ENCODE measurements at places on chromosomes 2 and 18.

DNA sequence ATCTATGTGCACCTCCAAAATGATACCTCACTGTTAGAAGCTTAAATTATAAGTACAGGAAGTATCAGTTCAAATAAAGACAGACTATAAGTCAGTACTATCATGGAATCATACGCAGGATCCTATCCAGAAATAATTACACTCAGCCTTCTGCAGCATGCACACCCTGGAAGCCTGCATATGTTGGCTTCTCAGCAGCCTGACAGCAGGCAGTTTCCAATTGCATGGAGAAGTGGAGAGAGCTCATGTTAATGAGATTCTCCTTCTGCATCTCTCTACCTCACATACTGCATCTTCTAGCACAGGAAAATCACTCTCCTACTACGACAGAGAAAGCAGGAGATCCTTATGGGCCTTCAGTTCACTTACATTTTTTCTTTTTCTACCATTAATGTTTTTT is 20.5 kb downstream of the NR4A2 start:
- no peak for DNase-seq

- DNase-seq = no peak
These were observed 209.7 kb upstream of the SIX2 start for GRCh38 chr2:45218931-45219339.

DNA sequence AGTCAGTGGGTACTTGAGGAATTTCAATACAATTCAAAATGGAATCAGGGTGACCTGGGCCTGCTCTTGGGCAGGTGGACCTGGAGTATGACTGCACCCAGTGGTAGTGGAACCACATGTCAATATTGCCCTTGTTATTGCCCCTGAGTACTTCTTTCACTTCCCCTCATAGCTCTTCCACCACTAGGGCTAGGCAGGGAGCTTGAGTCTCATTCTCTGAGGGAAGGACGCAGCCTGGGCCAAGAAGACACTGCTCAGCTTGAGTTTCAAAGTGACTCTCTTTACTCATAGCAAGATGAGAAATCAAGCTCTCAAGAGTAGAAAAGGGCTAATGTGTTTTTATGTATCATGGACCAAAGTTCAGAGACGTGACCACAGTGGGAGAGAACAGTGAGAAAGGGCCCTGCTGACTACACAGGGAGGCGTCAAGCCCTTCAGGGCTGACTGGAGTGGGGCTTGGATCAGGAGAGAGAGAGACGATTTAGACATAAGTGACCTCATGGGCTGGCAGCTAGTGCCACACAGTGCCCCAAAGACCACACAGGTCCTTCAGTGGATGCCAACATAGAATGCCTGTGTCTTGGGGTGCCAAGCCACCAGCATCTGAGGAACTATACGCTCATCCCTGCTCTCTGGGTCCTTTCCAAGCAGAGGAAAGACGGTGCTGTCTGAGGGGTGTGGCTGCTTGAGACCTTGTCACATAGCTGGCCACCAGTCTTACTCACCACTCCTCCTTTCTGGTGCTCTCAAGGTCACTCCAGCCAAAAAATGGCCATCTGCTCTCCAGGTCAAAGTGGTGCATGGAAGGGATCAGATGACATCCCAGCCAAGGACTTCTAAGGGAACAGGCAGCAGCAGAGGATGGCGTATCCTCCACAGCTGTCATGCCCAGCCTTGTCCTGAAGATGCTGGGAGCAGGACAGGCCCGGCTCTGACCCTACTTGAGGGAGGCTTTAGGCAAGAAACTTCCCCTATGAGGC is 13.0 kb downstream of the PTMA start:
- no peak for DNase-seq

DNA sequence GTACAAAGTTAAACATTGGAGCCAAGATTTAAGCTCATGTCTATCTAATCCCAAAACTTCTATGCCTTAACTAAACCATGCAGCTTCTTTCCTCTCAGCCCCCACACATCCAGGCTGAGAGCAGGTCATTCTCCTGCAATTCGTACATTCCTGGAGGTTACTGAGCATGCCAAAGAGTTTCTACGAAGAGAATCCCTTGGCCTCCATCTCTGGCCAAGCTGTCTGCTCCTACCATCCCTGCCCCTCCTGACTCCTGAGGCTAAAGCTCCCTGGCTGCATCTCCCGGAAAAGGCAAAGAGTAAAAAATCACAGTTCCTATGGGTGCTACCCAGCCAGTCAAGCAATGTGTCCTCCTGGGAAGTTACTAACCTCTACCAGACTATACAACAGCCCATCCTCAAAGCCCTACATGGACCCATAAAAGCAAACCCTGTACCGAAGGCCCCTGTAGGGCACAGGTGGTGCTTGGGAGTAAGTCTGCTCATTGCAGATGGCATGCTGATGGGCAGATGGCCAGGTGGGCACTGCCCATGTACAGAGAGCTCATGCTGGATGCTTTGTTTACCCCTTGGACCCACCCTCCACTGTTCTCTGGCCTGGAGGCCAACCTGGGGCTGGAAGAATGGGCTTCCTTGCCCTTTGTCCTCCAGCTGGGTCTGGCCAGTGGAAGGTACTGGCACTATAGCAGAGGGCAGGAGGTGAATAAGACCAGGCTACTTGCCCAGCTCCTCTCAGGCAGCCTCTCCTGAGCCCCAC is 99.5 kb downstream of the TTC32 start:
- no peak for DNase-seq

GRCh38 chr18:63067939-63068338 is 251.6 kb downstream of the BCL2 start:
- DNase-seq = no peak

DNA sequence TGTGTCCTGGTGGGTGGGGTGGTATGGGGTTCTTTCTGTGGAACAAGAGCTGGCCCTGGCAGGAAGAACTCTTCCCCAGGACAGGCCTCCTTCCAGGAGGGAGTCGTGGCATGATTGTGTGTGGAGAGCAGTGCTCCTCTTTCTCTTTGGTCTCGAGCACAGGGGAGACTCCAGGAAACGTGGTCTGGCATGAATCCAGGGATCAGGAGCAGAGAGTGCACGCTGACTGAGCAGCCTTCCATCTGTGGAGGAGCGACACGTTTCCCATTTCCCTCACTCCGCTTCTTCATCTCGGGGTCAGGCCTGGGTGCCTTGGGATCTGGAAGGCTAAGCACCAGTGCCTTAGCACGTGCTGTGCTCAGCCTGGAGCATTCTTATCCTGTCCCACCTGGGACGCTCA is 132.0 kb upstream of the HDAC4 start:
- DNase-seq = no peak

DNA sequence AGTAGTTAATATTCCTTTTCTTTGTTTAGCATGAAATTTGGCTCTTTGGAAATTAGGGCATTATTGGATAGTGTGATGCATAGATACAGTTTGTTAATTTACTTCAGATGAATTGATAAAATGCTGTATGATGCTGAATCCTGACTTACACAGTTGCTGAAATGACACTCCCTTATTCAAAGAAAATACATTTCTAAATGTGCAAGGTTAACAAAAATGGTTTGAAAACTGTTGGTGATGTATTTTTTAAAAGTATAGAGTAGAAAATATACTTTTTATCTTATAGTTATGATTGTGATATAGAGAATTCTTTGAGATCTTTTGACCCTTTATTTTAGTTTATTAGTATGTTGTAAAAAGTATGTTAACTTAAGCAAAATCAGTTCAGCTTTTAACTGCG is 27.8 kb downstream of the VAPA start:
- no peak for DNase-seq

Data from HFF-Myc (cell line).